C1 segment of cervical spinal cord (tissue), 14 donors: ENCODE measurements at places on chromosomes 2 and 18.

- no peak for DNase-seq
Measured at GRCh38 chr2:210623506-210623905, 67.1 kb downstream of the CPS1 start.

GRCh38 chr2:66110086-66110485 lies 324.8 kb upstream of the MEIS1 start:
- no peak for DNase-seq

- DNase-seq: no peak
Measured at GRCh38 chr2:73257021-73257420, 22.9 kb downstream of the CCT7 start.

- peak; percentile 44 for DNase-seq
Measured at GRCh38 chr2:237474931-237475703, 11.9 kb upstream of the MLPH start.

- no peak for DNase-seq
Measured at GRCh38 chr18:76264876-76265250, 230.2 kb downstream of the ZNF516 start.

DNA sequence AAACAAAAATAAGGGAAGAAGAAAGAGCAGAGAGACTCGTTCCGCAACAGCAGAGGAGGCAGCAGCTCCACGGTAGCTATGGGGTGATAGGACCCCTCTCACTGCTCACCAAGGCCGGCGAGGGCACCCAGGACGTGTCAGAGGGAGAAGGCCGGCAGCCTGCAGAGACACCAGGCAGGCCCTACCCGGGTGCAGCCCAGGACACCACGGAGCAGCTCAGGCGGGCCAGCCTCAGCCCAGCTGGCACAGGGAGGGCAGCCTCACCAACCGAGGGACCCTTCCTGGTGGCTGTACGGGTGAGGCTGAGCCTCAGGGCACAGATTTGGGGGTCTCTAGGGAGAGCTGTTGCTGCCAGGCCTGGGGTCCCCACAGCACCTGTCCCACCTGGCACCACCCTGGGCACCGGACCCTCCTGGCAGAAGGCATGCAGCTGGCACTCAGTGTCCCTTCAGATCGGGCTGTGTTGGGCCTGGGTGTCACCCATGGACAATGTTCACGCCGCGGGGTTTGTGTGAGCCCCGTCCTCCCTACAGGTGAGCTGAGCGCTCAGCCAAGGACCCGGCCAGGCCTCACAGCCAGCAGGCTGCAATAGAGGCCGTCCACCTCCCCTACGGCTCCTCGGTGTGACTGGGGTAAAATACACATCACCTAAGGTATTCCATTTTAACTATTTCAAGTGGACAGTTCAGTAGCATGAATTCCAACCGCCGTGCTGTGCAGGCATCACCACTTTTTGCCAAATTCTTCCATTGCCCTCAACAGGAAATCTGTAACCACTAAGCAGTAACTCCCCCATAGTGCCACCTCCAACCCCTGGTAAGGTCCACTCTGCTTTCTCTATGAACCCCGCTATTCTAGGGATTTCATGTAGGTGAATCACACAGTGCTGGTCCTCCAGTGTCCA lies 21.6 kb downstream of the KCNG2 start:
- DNase-seq: no peak

- DNase-seq: no peak
Measured at GRCh38 chr2:2998971-2999370, 378.6 kb downstream of the EIPR1 start.

DNA sequence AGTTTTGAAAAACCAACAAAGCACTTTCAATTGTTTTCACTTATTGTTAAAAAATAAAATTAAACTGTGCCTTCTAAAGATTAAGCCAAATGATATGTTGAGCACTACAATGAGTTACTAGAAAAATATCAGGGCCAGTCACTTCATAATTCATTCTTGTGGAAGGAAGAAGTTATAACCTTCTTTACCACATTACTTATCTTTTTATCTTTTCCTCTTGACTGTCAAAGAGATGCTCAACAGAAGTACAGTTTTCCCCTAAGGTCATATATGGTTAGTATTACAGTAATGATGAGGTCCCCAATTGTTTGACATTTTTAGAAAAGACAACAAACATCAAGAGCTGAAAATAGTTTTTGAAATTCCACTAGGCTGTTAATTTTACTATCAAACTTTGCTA lies 9.4 kb downstream of the PELI1 start:
- no peak for DNase-seq

- no peak for DNase-seq
Measured at GRCh38 chr2:160650196-160651118, 156.8 kb upstream of the RBMS1 start.

GRCh38 chr18:23277399-23277798 lies 142.1 kb downstream of the CABLES1 start:
- no peak for DNase-seq

DNA sequence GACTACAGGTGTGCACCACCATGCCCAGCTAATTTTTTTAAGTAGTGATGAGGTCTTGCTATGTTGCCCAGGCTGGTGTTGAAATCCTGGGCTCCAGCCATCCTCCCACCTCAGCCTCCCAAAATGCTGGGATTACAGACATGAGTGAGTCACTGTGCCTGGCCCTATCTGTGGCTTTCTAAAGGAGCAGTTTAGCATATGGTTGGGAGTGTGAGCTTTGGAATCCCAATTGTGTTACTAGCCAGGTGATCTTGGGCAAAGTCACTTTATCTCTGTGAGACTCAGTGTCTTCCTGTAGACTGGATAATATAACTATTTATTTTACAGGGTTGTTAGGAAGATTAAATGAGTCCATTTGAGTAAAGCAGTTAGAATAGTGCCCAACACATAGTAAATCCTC lies 19.8 kb upstream of the SMAD4 start:
- no peak for DNase-seq

DNA sequence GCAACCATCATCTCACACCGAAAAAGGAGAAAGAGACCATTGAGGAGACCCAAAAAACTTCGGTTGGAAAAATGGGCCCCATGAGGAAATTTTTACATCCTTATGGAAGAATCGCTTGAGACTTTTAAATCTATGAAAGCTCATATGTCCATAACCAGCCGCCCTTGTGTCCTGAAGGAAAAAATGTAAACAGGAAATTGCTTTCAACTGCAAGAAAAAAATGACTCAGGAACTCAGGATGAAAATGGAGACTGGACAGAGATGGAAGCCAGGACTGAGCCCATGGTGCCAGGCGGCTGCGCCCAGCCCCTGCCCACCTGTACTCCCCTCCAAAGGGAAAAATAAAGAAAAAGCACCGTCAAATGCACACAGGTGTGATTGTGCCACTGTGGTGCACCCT lies 81.5 kb upstream of the SLC66A3 start:
- DNase-seq: no peak

- DNase-seq: no peak
Measured at GRCh38 chr2:186927867-186928191, 78.9 kb upstream of the ZSWIM2 start.

- DNase-seq: no peak
Measured at GRCh38 chr18:6920099-6920955, 190.8 kb downstream of the ARHGAP28 start.

DNA sequence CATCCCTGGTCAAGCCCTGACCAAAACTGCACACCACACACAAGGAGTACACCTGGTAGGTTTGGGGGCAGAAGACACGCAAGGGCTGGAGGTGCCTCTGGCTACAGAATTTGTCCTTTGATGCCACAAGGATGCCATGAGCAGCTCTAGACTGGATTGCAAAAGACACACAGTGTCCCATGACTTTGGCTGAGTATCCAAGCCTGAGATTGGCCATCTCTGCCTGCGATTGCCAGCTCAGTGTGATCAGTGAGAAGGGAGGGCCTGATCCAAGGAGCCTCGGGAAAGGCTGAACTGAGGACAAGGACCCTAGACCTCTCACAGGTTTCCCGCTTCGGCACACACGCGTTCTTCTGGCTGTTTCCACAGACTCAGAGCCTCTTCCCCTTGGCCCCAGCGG lies 60.0 kb upstream of the FOSL2 start:
- no peak for DNase-seq

DNA sequence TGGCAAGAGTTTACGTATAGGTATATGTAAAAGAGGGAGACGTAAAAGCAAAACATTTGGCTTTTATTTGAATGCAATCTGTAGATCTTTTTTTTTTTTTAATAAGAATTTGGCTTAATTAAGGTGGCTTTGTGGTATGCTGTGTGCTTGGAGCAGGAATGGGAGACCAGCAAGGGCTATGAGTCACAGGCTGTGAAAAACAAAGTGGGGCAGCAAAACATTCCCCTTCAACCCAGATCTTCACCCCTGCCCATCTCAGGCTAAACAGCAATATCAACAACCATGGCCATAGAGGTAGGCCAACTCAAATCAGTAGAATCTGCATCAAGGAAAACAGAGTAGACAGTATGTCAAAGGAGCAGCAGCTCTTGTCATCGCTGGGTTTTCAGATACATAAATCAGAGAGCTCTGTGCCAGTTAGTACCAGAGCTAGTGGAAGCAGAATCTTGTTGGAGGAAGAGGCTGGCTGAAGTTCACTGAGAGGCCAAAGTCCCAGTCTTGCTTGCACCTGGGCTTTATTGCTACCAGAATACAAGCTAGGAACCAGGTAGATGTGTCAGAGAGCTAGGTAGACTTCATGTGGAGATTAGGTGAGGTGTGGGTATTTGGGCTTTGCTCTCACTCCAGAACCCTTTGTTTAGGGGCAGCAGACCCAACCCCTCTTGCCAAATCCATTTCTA lies 191.5 kb upstream of the FANCL start:
- no peak for DNase-seq

- DNase-seq: no peak
Measured at GRCh38 chr2:209351636-209352035, 72.2 kb upstream of the MAP2 start.

DNA sequence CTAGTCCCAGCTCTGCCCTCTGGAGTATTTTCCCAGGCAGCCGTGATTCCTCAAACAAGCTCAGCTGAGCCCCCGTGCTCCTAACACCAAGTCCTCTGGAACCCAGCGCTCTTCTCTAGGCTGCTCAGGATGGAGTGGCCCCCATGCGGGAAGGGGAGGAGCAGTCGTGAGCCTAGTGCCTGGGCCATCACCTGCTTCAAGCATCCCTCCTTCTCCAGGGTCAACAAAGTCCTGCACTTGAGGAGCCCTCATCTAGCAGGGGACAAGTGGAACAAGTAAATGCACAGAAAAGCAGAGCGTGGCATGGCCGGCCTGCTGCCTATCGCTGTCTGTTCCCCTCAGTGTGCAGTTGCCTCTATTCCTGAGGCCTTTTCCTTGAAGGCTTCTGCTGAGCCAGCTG lies 168.6 kb downstream of the INHBB start:
- no peak for DNase-seq

- no peak for DNase-seq
Measured at GRCh38 chr2:207937823-207938222, 87.5 kb downstream of the PLEKHM3 start.

DNA sequence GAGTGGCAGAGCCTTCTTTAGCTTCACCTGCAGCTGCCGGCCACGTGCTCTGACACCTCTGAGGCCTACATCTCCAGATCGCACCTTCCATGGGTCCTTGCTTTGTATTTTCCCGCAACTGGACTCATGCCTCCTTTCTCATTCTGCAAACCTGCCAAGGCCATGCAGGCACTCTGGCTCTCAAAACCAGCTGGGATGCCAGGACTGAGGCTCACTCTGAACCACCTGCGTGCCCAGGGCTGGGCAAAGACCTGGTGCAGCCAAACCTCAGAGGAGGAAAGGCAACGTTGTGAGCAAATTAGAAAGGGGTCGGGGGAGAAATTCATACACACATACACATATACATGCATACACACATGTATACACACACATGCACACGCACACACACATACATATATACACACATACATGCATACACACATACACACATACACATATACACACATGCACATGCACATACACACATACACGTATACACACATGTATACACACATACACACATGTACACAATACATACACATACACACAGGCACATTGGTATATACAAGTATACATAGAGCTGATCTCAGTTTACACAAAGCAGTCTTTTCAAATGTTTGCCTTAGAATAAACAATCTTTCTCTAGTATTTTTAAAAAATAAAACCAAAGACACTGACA lies 125.2 kb downstream of the RTP5 start:
- no peak for DNase-seq

DNA sequence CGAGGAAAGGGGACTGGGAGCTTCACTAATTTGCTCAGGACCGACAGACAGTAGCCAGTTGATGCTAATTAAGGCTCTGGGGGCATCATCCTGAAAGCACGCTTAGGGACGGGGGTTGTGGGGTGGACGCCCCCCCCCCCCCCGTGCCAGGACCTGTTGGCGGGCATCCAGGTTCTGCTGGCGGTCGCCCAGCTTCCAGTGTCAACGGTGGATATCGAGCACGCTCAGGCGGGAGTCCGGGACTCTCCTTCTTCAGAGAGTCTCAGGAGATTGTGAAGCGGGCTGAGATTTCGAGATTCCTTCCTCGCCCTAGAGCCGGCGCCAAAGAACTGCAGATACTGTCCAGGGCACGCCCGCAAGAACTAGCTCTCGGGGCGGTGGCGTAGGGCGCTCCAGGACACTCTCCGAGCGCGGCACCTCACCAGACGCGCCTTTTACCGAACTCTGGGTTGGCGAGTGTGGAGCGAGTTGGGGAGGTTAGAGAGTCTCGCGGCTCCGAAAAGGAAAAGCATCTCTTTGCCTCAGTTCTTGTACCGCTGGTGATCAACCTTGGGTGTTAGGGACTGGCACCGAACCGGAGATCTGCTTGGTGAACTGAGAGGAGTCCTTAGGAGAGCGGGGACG lies 5.6 kb downstream of the RAX start:
- no peak for DNase-seq

DNA sequence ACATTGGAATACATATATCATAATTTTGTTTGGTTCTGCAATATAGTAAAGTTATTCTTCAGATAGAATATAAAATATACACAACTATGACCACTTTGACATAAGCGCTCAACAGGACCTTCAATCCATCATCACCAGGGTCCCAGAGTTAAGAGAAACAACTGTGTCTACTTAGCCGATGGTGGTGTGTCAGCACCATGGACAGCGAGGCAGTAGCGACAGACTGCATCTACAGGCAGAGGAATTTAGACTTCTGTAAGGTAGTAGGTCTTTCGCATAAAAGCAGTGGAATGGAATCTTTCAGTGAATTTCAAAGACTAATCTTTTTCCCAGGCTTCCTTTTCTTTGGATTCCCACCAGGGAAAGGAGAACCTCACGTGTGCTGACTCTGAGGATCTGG lies 20.5 kb upstream of the LRPPRC start:
- no peak for DNase-seq

- no peak for DNase-seq
Measured at GRCh38 chr2:171309455-171310286, 124.1 kb downstream of the METTL8 start.

- DNase-seq: no peak
Measured at GRCh38 chr2:105796791-105797190, 52.1 kb downstream of the NCK2 start.

DNA sequence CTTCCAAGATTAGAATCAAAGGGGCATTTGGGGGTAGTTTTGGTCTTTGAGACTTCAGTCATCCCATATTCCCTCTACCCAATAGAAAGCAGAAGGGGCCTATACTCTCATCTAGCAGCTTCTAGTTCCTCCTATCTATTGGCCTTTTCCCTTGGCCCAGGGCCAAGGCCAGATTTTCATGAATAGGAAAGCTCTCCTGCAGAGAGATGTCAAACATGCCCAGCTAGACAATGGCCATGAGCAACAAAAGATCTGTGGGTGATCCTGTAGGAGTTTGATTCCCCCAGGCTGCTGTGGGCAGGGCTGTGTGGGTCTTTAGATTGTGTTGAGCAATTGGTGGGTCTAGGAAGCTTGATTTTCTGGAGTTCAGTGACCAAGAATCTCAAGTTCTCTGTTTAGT lies 2.9 kb upstream of the ADCYAP1 start:
- no peak for DNase-seq
